ENCODE measurements at places on chromosomes 6 and 20. TPM values are rescaled to one million over a fixed set of nuclear protein-coding genes. Genes with fewer than 3 reads are reported as not detected.

- DNase-seq: no peak
These were observed 1.8 kb downstream of the RALGAPA2 start for GRCh38 chr20:20710443-20711315.

DNA sequence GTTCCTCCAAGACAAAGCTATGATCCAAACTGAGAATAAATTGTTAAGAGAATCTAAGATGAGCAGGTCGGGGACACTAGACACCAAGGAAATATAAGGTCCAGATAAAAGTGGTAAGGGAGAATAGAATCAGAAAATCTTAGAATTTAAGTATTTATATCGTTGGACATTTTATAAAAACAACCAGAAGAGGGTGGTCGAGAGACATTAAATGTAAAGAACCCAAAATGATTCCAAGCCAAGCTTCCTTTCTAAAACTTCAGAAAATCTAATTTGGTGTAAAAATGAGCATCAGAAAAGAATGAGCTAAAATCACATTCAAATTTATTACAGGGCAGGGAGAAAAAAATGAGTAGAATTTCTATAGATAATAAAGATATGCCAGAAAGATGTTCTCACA, 97.8 kb upstream of the OGFRL1 start:
- peak; percentile 15 for DNase-seq

DNA sequence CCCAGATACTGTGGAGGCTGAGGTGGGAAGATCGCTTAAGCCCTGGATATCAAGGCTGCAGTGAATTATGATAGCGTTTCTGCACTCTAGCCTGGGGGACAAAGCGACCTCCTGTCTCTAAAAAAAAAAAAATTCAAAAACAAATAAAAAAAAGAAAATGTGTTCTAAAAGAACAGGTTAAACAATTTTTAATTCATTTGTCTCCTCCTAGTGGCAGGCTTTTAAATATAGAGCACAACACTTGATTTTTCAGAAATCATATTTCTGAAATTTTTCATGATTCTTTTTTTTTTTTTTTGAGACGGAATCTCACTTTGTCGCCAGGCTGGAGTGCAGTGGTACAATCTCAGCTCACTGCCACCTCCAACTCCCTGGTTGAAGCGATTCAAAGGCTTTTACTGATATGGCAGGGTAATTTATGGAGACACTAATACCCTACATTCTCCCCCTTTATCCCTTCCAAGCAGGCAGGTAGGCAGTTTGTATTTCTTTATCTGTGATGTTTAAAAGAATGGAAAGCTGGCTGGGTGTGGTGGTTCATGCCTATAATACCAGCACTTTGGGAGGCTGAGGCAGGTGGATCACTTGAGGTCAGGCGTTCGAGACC, 8.7 kb upstream of the GTF3C6 start:
- no peak for DNase-seq

DNA sequence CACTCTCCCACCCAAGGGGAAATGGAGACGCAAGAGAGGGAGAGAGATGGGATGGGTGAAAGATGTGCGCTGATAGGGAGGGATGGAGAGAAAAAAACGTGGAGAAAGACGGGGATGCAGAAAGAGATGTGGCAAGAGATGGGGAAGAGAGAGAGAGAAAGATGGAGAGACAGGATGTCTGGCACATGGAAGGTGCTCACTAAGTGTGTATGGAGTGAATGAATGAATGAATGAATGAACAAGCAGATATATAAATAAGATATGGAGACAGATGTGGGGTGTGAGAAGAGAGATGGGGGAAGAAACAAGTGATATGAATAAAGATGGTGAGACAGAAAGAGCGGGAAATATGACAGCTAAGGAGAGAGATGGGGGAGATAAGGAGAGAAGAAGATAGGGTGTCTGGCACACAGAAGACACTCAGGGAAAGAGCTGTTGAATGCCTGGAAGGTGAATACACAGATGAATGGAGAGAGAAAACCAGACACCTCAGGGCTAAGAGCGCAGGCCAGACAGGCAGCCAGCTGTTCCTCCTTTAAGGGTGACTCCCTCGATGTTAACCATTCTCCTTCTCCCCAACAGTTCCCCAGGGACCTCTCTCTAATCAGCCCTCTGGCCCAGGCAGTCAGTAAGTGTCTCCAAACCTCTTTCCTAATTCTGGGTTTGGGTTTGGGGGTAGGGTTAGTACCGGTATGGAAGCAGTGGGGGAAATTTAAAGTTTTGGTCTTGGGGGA, 754 bp downstream of the TNF start:
- DNase-seq: no peak

- DNase-seq: no peak
These were observed 20.7 kb upstream of the KCNB1 start for GRCh38 chr20:49503176-49503575.

OR2H1 gene
- total RNA-seq: not detected

DNA sequence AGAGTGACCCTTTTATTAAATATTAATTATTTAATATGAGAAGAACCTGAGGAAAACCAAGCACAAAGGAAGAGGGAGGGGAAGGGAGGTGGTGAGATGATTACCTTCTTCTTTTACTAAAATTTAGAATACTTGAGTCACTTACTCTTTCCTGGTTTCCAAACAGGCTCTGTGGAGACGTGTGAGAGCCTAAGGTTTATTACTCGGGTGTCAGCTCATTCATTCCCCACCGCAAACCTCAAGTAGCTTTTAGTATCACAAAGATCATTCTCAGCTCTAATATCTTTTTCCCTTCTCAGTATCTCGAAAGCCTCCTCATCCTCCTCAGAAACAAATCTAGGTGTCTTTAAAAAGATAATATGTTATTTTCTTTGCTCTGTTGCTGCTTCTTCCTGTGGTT, 497.2 kb upstream of the JARID2 start:
- no peak for DNase-seq

LY6G5B gene
- total RNA-seq: 2.8 TPM

FAM217B gene
- total RNA-seq: 10.7 TPM

DNA sequence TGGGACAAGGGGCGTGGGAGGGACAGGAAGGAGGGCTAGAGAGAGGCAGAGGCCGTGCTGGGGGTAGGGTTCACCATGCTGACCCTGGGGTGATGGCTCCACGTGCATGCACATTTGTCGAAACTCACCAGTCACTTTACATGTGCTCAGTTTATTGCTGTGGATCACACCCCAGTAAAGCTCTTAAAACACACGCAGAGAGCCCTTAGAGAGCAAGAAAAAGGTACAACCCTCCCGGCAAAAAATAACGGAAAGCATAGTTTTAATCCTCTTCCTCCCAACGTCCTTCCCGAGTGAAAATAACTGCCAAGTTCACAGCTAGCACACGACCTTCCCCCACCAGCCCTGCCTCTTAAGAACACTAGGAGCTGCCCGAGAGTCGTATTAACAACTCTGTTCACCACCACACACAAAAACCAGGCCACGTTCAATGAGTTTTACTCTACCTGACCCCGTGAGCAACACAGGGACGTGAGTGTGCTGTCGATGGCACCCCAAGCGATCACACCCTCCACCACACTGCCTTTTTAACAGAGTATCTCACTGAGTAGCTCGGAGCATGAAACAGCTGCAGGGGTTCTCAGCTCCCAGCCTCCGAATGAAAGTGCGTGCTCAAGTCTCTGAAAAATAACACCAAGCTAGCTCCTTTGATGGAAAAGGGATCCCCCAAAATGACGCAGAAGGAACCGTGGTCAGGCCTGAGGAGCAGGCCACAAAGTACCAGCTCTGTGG, 39.7 kb downstream of the TAF4 start:
- no peak for DNase-seq

- DNase-seq: no peak
These were observed 33.9 kb upstream of the PTPRK start for GRCh38 chr6:128554302-128554701.

DNA sequence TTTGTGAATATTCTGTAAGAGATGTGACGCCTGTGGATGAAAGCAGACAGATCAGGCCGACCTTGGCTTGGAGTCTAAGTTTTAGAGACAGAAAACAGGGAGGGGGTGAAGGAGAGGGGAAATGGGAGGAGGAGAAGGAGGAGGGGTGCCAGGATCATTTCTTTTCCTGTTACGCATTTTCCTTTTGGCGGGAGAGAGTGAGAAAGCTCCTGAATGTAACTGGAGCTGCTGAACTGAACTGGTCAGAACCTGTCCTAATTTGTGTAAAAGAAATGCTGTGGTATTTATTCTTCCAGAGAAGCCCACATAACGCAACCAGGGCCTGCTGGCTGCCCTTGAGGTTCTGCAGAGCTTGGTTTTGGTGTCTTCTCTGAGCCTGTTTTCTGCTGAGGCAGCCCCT, 41.9 kb downstream of the UTRN start:
- no peak for DNase-seq

XKR7 gene
- not detected for total RNA-seq

LIN28B gene
- total RNA-seq: not detected

MCCD1 gene
- not detected for total RNA-seq

- no peak for DNase-seq
These were observed 5.6 kb downstream of the SLC17A5 start for GRCh38 chr6:73648166-73648565.

DNA sequence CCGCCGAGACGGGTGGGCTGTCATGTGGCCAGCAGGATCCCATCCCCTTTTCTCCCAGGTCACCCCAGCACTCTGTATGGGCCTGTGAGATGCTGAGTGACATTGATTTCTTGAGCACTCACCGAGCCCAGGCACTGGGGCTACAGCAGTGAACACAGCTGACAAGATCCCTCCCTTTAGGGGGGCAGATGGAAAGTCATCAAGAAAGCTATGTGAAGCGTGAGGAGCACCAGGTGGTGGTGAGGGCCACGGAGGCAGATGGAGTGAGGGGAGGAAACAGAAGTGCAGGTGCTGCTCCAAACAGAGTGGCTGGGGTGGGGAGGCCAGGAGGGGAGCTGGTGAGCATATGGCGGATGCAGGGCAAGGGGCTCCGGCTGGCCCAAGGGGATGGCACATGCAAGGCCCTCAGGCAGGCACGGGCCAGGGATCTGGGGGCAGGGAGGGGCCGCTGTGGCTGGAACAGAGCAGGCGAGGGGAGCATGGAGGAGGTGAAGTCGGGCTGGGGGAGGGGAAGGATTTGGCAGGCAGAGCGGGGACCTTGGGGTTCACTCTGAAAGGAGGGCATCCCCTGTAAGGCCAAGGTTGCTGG, 184.0 kb downstream of the BMP7 start:
- DNase-seq: no peak

DNA sequence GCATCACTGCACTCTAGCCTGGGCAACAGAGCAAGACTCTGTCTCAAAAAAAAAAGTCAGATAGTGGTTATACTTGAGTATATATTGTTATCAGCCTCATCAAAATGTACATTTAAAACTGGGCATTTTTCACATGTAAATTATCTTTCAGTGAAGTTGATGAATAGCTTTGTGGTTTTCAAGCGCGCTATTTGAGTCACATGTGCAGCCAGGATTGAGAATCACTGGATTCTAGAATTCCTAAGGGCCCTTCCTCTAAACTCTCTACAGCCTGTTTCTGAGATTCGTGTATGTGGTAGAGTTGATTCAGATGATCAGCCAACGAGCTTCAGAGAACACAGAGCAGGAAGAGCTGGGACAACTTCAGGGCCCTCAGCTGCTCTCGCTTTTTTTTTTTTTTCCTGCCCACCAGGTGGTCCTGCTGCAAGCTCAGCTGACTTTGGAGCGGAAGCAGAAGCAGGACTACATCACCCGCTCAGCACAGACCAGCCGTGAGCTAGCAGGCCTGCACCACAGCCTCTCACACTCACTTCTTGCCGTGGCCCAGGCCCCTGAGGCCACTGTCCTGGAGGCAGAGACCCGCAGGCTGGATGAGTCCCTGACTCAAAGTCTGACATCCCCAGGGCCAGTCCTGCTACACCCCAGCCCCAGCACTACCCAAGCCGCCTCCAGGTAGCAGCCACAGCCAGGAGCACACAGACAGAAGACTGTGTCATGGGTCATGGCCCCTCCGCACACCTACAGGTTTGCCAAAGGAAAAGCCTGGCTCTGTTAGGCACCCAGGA, 18.3 kb downstream of the C20orf173 start:
- DNase-seq: no peak

PHACTR1 gene
- total RNA-seq: not detected

PLCB4 gene
- total RNA-seq: 15.2 TPM

GRCh38 chr6:151216804-151217203, 23.0 kb upstream of the AKAP12 start:
- DNase-seq: no peak

DNA sequence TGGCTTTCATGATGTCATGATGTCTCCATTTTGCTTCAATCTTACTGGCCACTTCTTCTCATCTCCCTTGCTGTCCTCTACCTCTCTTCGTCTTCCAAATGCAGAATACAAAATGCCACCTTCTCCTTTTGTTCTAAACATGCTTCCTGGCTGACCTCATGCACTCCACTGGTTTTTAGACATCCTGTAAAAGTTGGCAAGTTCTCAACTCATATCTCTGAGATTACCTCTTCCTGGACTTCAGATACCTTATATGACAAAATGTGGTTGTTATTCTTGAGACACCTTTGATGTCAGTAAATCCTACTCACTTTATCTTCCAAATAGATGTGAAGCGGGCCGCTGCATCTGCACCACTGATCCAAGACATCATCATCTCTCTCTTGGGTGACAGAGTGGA, 212.7 kb upstream of the FOXA2 start:
- no peak for DNase-seq

GRCh38 chr6:2630891-2631571, 119.7 kb downstream of the MYLK4 start:
- peak; percentile 89 for DNase-seq

HFE gene
- total RNA-seq: 11.5 TPM
